ENCODE measurements at places on chromosomes 4 and X. TPM values are rescaled to one million over a fixed set of nuclear protein-coding genes. Genes with fewer than 3 reads are reported as not detected.

NAA15 gene
- 37.6 TPM for total RNA-seq

HHIP gene
- 2.0 TPM for total RNA-seq

SOWAHB gene
- 3.9 TPM for total RNA-seq

NXF2B gene
- total RNA-seq = not detected

CCNQ gene
- total RNA-seq = 13.8 TPM

VSIG4 gene
- total RNA-seq = 5.9 TPM

GLRB gene
- 25.6 TPM for total RNA-seq

SLIT2 gene
- 15.7 TPM for total RNA-seq

NDP gene
- 24.3 TPM for total RNA-seq
